ENCODE measurements at places on chromosomes 2 and 18.

GRCh38 chr2:42386682-42387081, 25.7 kb upstream of the COX7A2L start:
- no peak for DNase-seq

- no peak for DNase-seq
These were observed 331.7 kb downstream of the GBX2 start for GRCh38 chr2:235836491-235836911.

DNA sequence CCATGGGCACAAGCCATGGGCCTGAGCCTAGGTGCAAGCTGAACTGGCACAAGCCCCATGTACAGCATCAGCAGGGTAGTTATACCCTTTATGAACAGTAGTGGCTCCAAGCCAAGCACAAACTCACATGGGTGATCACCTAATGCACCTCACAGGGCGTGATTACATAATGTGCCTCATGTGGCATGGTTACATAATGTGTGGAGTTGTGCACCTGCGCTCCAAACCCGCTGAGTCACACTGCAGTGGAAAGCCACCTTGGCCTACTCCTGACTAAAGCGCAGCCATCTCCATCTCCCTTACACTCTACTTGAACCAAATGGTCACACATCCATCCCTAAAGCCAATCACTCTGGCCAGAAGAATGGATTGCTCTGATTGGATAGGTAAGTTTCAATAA, 279.7 kb downstream of the MBD2 start:
- DNase-seq = no peak

DNA sequence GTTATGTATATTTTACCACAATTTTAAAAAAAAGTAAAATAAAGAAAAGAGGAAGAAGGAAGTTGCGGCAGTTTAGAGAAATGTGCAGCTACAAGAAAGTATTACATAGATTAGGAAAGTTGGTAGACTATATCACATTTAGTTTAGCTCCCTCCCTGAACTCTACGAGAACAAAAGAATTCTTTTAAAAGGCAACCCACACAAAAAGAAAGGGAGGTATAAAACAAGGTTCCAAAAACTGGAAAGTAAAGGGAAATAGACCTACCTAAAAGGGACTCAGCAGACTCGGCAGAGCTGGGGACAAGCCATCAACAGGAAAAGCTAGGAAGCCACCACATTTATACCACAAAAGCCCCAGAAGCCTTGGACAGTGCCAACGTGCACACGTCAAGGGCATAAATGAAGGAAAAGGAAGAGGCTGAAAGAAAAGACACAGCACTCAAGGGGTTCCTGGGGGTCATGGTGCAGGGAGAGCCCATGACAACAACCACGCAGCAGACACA, 9.1 kb downstream of the TMEM127 start:
- no peak for DNase-seq

- DNase-seq = no peak
These were observed 41.6 kb downstream of the SERPINB8 start for GRCh38 chr18:64011513-64011912.

- no peak for DNase-seq
These were observed 125.3 kb downstream of the SH3RF3 start for GRCh38 chr2:109254174-109254904.

GRCh38 chr2:47422560-47422959, 19.6 kb downstream of the MSH2 start:
- no peak for DNase-seq

All from stimulated activated CD8-positive, alpha-beta memory T cell treated with anti-CD3 and anti-CD28 coated beads, Interleukin-15, amount 100 ng/mL, for 24 hours (primary cell).